NAMALWA (cell line): ENCODE measurements at places on chromosomes 12 and 14.

DNA sequence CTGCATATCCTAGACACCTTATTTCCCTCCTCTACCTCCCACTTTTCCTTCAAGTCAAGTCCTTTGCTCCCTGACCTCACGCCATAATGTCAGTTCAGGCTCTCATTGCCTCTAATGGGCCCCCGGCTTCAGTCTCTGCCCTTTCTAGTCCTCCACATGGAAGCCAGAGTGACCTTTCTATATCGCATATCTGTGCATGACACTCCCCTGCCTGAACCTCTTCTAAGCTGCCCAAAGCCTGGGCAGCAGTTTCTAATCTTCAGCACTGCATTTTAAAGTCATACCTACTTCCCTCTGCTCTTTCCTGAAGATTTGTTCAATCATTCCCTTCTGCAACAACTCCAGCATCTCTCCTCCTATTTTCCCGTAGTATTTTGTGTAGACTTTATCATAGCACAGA, 45.5 kb downstream of the ESR2 start:
- DNase-seq, result no peak

GRCh38 chr14:93156693-93157369, 27.9 kb downstream of the MOAP1 start:
- DNase-seq, result no peak

DNA sequence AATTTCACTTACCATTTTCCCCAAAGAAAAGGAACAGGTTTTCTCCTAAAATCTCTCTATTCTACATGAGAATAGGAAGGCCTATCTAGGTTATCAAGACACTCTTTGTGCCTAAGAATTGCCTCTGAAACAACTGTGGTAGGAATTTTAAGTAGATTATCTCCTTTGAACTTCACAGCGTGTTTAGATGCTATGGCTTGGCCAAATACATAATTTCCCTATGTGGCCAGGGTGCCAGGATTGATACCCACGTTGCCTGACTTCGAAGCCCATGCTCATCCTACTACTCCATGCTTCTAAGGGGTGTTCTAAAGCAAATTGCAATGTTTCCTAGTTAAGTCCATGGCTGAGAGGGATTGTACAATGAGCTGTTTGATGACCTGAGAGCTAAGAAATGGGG, 241.5 kb upstream of the FBXO33 start:
- DNase-seq, result no peak

DNA sequence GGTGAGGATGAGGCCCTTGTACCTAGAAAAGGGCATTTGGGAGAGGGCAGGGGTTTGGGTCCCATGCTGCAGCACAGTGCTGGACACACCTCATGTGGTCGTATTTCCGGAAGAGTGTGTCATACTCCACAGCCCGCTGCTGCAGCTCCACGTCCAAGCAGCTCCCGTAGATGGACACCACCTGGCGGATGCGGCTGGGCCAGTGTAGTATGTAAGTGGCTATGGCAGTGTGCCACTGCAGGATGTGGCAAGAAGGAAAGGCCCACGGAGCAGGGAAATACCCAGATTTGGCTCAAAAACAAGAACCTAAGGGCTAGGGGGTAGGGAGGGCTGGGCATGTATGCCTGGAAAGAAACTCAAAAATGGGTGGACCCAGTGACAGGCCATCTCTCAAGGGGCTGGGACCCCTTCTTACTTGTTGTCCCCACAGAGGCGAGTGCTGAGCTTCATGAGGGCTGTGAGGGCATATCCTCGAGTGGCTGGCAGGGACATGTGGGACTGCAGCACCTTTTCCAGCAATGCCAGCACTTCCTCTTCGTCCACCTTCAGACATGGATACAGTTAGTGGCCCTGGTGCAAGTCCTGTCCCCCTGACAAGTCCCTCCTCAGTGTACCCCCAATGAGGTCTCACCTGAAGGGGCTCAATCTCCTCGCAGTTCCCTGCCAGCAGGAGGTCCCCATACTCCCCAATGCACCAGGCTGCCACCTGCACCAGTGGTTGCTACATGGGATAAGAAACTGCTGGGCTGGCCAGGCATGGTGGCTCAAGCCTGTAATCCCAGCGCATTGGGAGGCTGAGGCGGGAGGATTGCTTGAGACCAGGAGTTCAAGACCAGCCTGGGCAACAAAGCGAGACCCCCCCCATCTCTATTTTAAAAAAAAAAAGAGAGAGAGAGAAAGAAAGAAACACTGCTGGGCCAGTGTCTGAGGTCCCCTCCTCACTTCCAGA, 5.4 kb downstream of the AP1G2 start:
- no peak for DNase-seq

GRCh38 chr14:90005939-90006530, 50.3 kb downstream of the TDP1 start:
- DNase-seq, result no peak
